ENCODE measurements at places on chromosomes 1 and 21.

DNA sequence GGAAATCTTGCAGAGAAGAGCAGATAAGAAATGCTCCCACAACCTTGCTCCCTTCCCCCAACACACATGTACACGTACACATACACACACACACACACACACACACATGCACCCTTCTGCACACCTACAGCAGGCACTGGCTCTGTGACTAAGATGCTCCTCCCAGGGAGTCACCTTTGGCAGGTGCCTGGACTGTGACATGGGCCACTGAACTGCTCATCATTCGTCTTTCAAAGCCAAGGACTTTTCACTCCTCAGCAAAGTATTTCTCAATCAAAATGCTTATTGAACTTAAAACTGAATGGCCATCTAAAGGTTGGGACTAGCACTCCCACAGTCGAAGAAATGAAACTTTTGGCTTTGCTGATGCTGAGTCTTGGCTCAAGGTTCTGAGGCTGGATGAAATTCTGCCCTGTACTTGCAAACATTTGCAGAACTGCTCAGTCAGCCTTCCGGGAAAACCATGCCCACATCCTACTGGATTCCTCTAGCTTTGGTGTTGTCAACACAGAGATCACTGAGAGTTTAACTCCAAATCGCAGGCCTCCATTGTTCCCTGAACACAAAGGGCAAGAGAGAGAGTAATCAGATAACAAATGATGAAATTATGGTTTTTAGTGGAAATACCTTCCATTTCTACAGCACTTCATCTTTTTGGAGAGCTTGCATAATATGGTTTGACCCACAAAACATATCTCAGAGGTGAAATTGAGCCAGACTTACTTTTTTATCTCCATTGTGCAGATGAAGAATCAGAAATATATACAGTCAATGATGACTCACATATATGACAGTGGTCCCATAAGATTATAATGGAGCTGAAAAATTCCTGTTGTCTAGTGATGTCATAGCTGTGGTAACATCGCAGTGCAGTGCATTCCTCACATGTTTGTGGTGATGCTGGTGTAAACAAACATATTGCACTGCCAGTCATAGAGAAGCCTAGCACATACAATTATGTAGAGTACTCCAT lies 72.4 kb upstream of the BCAR3 start:
- ATAC-seq: no peak

GRCh38 chr21:14846621-14847020 lies 218.2 kb downstream of the NRIP1 start:
- ATAC-seq: no peak

- ATAC-seq: no peak
These were observed 12.9 kb upstream of the EPHA2 start for GRCh38 chr1:16168622-16169360.

GRCh38 chr1:196180847-196181593 lies 427.2 kb downstream of the KCNT2 start:
- no peak for ATAC-seq

- ATAC-seq: no peak
These were observed 990.0 kb downstream of the KCNT2 start for GRCh38 chr1:195618287-195618686.

GRCh38 chr1:61247881-61248752 lies 165.8 kb downstream of the NFIA start:
- ATAC-seq: no peak

DNA sequence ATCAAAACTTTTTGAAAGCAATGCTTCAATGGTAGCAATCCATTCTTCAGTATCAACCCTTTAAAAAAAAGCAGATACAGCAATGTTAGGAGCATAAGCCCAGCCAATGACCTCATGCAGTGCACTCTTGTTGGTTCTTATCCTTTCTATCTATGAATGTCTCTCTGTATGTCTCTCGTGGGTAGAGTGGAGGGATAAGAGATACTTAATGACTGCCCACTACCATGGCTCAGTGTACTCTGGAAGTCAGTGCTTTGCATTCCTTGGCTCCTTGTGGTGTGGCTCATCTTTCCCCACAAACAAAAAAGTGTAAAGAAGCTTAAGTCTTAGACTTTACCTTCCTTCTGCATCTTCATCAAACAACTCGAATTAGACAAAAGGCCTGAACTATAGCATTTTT lies 50.3 kb downstream of the PCSK9 start:
- ATAC-seq: no peak

DNA sequence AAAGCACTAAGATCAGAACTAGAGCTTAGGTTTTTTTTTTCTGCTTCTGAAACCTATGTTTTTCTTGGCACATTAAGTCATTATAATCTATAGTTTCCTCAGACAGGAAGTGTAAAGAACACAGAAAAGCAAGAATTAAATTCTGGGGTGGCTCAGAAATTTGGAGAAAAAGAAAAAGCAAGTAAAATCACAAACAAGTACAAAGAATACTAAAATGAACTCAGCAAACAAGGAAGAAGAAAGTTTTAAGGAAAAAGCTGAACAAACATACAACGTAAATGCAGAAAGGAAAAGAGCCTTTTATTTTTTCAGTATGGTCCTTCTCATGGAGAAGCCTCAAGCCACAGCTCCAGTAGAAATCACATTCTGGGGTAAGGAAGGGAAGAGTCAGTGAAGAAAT lies 8.6 kb upstream of the CNN3 start:
- ATAC-seq: no peak

DNA sequence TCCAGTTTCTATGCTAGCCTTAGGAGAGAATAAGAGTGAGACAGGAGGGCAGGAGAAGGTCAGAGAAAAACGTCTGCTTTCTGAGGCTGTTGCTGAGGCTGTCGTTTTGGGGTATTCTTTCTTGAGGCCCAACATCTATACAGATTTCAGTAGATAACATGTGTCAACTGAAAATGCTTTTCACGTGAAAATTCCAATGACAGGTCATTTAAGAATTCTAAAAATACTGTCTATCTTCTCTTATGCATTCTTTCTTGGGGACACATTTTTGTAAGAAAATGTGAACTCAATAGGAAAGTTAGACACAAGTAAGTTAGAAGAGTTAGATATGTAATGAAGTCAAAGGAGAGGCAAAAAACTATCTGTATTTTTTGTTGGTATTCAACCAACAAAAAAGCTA lies 150.8 kb downstream of the TGFB2 start:
- no peak for ATAC-seq

DNA sequence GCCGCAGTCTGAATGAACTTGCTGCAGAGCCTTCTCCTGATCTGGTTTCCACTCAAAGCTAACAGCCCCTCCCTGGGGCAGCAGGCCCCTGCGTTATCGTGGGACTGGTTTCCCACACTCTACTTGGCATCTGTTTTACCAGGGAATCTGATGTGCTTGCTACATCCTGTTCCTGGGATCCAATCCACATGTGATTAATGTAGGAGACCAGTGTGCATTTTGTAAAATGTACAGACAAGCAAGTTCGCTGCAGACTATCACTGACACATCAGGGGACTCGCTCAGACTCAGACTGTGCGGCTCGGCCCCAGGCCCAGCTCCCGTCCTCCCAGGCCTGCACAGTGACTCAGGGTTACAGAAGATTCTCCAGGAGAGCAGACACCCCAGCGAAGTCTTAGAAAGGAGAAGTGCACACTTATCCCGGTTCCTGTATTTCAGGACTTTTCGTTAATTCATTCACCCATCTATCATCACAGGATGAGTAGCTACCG lies 340.1 kb downstream of the MATN1 start:
- no peak for ATAC-seq

DNA sequence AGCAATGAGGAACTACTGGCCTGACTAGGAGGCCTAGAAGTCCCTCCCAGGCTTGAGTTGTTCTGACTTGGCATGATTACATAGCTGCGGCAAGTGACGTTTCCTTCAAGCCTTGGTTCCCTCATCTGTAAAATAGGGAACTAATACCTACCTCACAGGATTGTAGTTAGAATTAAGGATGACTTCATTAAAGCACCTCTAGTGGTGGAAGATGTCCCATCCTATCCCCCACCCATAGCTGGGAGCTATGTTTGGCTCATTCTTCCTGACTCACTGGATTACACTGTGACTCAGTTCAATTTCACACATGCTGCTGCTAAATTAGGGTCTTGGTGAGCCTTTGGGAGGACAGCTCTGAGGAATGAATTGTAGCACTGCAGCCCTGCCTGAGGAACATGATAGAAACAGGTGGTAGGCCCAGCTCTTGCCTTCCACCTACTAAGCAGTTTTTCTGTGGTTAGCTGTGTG lies 6.0 kb upstream of the SHISA4 start:
- no peak for ATAC-seq

- ATAC-seq: no peak
These were observed 15.0 kb downstream of the EPRS1 start for GRCh38 chr1:220031287-220031686.

- ATAC-seq: no peak
These were observed 7.6 kb upstream of the C1orf74 start for GRCh38 chr1:209791920-209792319.

DNA sequence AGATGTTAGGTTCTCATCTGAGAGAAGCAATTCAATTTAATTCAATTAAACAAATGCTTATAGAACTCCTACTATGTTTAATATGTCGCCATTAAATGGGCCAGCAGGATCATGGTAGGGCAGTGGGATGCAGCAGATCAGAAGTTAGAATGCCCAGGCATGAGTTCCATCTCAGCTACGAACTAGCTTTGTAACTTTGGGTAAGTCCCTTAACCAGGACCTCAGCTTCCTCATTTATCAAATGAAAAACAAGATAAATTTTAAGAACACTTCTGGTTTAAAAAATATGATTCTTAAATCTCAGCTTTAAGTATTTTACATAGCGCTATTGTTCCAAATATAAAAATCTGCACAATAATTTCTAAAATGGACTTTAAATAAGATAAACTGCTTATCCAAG lies 67.5 kb upstream of the GFI1 start:
- no peak for ATAC-seq

GRCh38 chr21:32858628-32859027 lies 87.1 kb upstream of the PAXBP1 start:
- no peak for ATAC-seq

DNA sequence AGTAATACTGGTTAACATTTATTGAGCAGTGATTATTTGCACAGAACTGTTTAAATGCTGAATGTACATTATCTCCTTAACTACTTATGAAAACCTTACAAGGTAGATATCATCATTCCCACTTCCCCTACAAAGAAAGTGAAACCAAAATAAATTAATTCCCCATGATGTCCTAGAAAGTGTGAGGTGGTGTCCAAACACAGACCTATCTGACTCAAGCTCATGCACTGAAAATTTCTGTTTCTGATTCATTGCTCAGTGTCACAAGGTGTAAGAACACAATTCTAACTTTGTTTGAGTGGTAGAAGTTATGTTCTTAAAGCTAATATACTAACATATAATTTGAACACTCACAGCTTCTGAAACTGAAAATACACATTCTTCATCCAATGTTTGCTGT lies 178.7 kb downstream of the MRPL39 start:
- no peak for ATAC-seq

- ATAC-seq: peak; percentile 88
These were observed 61.7 kb upstream of the ADAR start for GRCh38 chr1:154669464-154670282.

- ATAC-seq: no peak
These were observed 52.7 kb upstream of the GPR153 start for GRCh38 chr1:6313393-6314200.

GRCh38 chr1:199936441-199936840 lies 91.1 kb upstream of the NR5A2 start:
- ATAC-seq: no peak

DNA sequence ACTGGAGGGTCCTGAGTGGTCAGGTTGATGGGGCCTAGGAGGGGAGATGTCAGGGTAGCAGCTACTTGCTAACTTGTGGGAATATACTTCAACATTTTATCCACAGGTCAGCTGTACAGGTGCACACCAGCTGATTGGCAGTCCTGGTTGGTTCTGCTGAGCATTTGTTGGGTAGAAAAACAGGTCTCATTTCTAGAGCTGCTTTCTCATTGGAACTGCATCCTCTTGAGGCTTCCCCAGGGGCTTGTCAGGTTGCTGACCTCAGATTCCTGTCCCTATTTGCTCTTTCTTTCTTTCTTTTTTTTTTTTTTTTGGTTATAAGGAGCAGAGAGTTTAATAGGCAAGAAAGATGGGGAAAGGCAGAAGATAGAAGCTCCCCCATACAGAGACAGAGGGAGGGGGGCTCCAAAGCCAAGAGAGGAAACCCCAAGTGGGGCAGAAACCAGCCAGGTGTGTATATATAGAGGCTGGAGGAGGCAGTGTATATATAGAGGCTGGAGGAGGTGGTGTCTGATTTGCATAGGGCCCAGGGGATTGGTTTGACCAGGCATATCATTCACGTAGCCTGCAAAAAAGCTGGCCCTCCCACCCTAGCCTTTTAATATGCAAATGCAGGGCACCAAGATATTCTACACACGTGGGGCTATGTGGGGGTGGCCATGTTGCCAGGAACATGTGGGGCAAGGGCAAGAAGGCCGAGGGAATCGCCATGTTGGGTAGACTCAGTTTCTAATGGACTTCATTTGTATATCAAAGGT lies 57.3 kb upstream of the STUM start:
- ATAC-seq: no peak

- no peak for ATAC-seq
These were observed 77.3 kb downstream of the LACTBL1 start for GRCh38 chr1:22895357-22895756.

- peak; percentile 27 for ATAC-seq
These were observed 574 bp downstream of the ITPKB start for GRCh38 chr1:226738421-226738994.

DNA sequence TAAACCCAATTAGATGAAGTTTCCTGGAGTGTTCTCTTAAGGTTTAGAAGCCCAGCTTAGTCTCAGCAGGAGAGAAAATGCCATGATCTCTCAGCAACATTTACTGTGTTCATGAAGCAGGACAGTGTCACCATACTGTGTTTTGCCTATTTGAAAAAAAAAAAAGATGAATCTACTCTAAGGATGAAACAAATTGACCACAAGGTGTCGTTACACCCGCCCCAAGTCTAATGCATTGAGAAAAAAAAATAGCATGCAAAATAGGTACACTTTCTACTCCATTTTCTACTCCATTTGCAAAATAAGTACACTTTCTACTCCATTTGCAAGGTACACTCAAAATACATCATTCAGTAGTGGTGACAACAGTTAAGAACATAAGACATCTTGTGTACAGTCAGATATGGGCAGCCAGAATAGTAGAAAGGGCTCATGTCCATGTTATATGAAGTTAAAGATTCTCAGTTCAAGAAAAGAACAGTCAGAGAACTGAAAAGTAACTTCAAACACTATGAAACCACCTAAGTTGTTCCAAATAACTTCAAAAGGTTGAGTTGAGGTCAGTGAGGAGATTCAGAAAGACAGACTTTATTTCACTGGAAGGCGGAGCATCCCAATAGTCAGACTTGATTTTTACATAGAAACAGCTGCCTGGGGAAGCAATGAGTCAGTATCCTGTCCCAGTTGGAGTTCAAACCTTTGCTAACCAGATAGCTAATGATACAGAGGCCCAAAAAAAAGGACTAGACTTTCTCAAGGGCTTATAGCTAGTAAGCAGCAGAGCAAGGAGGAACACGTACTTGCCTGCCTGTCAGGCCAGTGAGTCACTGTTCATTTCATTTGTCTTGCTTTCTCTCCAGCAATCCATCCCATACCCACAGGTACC lies 13.3 kb downstream of the PLPPR5 start:
- no peak for ATAC-seq

- no peak for ATAC-seq
These were observed 86.6 kb upstream of the ZNF326 start for GRCh38 chr1:89908273-89908671.
